ENCODE measurements at places on chromosomes 13 and 19. TPM values are rescaled to one million over a fixed set of nuclear protein-coding genes. Genes with fewer than 3 reads are reported as not detected.

The MIA gene
- total RNA-seq = 107 TPM

The TNNI3 gene
- not detected for total RNA-seq

The TNFSF11 gene
- not detected for total RNA-seq

The APOE gene
- 11.9 TPM for total RNA-seq

The SRRM5 gene
- 0.24 TPM for total RNA-seq

Measured in mammary epithelial cell (primary cell).